ENCODE measurements at places on chromosomes 4 and X.

DNA sequence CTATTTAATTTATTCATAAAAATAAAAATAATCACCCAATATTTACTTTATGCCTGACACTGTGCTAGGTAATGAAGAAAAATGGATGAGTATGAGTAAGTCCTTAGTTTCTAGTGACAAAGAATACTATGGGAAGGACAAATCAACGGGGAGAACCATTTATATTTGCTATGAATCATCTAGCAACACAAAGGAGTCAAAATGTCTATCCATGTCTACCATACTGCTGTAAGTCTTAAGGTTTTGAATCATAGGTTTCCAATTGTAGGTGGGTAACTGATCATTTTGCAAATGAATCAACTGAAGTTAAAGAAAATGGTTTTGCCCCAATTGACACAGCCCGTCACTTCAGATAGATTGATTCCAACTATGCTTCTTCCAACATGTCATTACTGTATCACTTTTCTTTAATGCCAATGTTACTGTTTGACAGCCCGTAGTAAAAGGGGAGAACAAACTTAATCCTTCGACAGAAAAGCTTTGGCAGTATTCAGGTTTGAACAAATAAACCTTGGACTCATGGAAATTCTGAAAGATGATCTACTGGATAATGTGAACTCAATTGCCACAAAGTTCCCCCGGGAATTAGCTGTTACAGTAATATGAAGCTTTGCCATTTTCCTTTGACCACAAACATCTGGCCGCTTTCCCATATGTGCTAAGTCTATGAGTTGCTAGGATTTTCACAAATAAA is 3.2 kb downstream of the TDO2 start:
- no peak for DNase-seq

GRCh38 chr4:187236209-187236890 is 512.7 kb upstream of the FAT1 start:
- no peak for DNase-seq

DNA sequence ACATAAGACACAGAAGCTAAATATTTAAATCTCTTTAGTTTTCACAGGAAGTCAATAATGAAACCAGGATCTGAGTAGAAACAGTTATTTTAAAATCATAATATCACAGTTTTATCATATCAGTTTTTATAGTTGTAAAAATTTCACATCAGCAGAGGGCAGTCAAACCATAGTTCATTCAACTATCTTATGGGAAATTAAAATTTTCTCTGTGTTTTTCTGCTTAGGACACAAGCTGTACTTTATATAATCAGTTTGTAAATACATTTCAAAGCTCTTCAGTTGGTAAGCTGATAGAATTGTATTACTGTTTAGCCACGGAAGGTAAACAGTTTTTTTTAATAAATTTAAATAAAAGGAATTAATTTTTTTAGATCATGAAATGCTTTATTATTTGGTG is 204.8 kb upstream of the NUDT6 start:
- no peak for DNase-seq

- no peak for DNase-seq
Observed at GRCh38 chr4:153547520-153547919, 81.4 kb downstream of the TMEM131L start.

GRCh38 chrX:147322496-147322895 is 508.0 kb upstream of the CXorf51A start:
- DNase-seq: no peak

- DNase-seq: no peak
Observed at GRCh38 chr4:19381068-19381467, 870.6 kb upstream of the SLIT2 start.

DNA sequence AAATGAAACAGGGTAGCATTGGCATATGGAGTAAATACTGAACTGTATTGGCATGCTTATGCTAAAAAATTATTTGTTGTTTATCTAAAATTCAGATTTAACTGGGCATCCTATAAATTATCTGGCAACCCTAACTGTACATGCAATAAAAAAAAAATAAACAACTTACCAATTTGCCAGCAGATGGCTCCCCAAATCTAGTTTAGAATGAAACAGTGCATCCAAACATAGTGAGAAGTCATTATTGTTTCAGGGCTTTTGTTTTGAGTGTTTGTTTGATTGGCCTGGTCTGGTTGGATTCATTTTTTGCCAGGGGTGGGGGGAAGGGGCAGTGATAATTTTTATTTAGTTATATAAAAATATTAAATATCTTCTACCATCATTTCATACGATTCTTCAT is 12.8 kb upstream of the NSUN7 start:
- DNase-seq: no peak

DNA sequence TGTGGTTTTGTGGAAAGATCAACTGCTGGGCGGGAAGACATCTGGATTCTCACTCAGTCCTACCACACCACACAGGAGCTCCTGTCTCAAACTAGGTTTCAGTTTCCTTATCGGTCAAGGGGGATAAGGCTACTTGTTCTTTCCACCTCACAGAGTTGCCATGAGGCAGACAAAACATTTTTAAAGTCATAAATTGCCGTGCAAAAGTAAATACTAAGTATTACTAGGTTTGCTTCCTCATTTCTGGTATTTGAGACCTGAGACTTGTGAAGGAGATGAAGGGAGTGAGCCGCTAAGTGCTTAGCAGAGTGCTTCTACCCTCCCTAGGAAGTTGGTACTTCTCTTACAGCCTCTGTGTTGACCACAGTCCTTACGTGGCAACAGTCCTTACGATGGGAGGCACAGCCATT is 1.5 kb downstream of the LAP3 start:
- DNase-seq: no peak

GRCh38 chr4:22897520-22898108 is 204.9 kb downstream of the GBA3 start:
- no peak for DNase-seq

DNA sequence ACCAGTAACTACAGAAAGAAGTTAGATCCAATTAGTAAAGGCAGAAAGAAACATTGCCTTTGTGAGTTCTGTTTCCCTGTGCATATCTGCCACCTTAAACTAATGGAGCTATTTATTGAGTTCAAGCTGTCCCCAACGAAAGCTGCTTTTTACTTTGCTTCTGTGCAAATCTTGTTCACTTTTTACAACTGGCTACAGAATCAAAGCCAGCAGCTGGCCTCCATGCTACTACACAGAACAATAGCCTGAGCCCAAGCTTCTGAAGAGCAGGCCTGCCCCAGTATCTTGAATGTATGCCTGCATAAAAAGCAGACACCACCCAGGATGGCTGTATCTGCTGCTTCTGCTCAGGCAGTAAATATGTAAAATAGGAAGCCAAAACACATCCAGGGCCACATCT is 28.1 kb downstream of the ANK2 start:
- DNase-seq: no peak

- DNase-seq: no peak
Observed at GRCh38 chr4:128917781-128918180, 108.3 kb downstream of the JADE1 start.

GRCh38 chrX:3599802-3600430 is 113.5 kb downstream of the PRKX start:
- DNase-seq: no peak

DNA sequence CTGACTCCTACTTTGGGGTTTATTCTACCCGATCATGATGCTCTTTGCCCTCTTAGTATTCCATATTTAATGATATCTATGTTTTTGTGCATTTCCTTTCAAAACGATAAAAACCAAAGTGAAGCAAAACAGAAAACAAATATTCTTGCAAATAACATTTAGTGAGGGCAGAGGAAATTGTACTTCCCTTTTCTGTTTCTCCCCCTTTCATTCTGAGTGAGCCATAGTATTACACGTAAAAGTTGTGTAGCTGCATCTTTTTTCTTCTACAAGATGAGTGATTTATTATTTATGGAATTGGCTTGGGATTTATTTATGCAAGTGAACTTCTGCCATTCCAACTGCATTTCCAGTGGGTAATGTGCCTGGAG is 109.9 kb downstream of the AFF2 start:
- DNase-seq: no peak

- DNase-seq: no peak
Observed at GRCh38 chrX:776061-776460, 145.5 kb downstream of the SHOX start.

DNA sequence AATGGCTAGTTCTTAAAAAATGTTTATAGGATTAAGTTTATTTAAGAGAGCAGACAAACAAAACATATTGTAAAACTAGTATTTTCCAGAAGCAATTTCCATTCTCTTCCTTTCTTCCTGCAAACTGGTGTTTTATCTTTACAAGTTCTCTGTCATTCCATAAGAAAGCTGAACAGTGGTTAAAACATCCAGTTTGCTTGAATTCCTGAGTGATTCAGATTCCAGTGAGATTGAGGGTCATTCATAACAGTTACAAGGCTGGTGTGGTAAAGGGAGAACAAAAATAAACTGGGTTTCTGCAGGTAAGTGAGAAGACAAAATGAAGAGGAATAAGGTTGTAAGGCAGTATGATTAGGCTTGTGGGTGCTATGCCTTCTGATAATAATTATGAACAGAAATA is 544.8 kb upstream of the DIPK2B start:
- no peak for DNase-seq

GRCh38 chr4:1726146-1726934 is 5.0 kb downstream of the TACC3 start:
- DNase-seq: peak; percentile 82

- DNase-seq: no peak
Observed at GRCh38 chrX:48751343-48751742, 10.2 kb upstream of the GLOD5 start.

DNA sequence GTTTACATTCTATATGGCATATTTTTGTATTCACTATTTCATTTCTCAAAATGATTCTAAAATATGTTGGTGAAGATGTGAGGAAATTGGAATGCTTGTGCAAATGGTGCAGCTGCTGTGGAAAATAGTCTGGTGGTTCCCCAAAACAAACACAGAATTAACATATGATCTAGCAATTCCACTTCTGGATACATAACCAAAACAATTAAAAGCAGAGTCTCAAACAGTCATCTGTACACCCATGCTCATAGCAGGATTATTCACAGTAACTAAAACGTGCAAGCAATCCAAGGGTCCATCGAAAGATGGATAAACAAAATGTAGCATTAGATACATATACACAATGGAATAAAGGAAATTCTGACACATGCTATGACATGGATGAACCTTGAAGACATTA is 204.8 kb downstream of the FBXW7 start:
- DNase-seq: no peak

DNA sequence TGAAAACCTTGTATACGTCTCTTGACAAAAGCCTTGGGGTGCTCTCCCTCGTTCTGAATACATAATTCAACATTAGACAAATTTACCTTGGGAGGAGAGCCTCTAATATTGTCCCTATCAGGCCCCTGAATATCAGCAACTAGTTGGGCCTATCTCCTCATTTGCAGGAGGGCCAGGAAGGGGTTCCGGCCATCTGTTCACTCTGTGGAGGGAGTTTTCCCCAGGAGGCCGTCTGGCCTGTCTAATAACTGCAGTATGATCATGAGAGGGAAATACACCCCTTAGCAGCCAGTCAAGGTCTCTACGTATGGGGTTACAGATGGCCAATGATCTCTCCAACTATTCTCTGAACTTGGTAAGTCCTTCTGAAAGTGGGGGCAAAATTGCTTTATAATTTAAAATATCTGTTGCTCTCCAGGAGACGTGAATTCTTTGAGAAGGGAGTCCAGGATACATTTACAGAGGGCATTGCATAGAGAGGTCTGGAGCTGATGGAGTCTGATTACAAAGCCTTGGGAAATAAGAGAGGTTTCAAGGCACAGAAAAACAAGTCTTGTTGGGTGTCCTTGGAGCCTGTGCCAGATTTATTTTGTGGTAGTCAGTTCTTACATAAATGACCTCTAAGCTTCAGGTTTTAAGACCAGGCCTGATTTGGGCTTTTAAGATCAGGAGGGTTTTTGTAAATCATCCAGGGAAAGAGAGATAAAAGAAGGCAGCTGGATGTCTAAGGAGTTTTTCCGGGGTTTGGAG is 48.2 kb upstream of the UXT start:
- no peak for DNase-seq

GRCh38 chr4:130545171-130545570 is 1449.2 kb downstream of the C4orf33 start:
- DNase-seq: no peak

- no peak for DNase-seq
Observed at GRCh38 chr4:8156617-8157016, 2.0 kb downstream of the ABLIM2 start.

GRCh38 chr4:86759298-86759697 is 89.9 kb downstream of the SLC10A6 start:
- no peak for DNase-seq

- DNase-seq: no peak
Observed at GRCh38 chr4:152690706-152691651, 11.2 kb upstream of the TMEM154 start.

- no peak for DNase-seq
Observed at GRCh38 chr4:146029147-146029546, 90.5 kb upstream of the ZNF827 start.

DNA sequence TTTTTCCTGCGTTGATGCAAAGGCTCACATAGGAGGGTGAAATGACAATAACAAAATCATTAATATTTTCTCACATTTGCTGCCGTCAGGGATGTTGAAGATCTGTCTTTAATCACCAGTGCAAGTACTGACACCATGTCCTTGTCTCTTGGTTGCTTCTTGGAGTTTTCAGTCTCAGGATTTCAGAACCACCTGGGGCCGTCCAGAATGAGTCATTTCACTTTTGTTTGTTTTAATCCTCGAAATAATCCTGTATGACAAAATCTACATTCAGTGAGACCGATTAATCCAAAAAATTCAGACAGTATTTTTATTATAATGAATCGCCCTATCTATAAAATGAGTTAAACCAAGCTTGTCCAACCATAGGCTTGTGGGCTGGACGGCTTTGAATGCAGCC is 47.2 kb downstream of the NEIL3 start:
- no peak for DNase-seq

GRCh38 chr4:139754938-139755337 is 89.3 kb downstream of the MGST2 start:
- no peak for DNase-seq

DNA sequence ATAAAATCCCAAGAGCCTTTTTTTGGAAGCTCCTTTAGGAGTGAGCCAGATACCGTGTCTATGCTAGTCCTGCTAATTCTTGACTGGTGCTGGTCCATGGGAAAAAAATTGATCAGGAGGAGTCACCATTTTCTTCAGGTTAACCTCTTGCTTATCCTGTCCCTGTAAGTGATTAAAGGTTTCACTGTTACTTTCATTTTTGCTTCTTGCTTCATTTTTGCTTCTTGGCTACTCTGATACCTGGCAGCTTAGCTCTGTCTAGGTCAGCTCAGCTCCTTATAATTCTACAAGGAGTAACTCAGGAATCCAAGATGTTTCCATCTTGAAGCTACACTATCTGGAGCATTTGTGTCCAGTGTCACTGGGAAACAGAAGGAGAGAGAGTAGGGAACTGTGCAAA is 45.7 kb downstream of the AFM start:
- DNase-seq: no peak

GRCh38 chrX:87727620-87728019 is 210.0 kb downstream of the KLHL4 start:
- DNase-seq: no peak

- DNase-seq: no peak
Observed at GRCh38 chr4:17933126-17933525, 88.4 kb downstream of the LCORL start.
